ENCODE measurements at places on chromosomes 1 and 21.

- no peak for DNase-seq
Measured at GRCh38 chr1:194114288-194114687, 927.9 kb upstream of the B3GALT2 start.

GRCh38 chr21:20735257-20735656, 263.0 kb upstream of the NCAM2 start:
- DNase-seq: no peak

GRCh38 chr1:56688522-56689026, 43.5 kb downstream of the PRKAA2 start:
- DNase-seq: no peak

GRCh38 chr1:99677416-99677815, 31.5 kb downstream of the PALMD start:
- DNase-seq: no peak

- DNase-seq: no peak
Measured at GRCh38 chr1:237074371-237075117, 32.6 kb downstream of the RYR2 start.

DNA sequence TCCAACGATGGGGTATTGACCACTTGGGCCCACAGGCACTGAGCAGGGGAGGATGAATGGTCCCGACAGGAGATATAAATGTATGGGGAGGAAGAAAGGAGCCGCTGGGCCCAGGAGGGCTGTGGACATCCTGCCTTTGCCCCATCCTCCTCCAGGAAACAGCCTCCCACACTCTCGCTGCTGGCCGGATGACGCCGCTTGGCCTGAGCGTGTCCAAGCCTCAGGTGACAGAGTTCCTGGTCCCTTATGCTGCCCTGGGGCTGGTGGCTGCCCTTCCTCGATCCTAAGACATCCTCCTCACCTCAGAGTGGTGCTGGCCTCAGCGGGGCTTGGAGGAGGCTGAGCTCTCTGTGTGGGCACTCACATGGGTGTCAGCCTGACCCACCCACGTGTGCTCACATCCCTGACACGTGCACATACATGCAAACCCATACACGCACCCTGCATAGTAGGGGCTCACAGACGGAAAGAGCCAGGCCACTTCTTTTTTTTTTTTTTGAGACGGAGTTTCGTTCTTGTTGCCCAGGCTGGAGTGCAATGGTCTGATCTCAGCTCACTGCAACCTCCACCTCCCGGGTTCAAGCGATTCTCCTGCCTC, 5.9 kb upstream of the SERINC2 start:
- no peak for DNase-seq

DNA sequence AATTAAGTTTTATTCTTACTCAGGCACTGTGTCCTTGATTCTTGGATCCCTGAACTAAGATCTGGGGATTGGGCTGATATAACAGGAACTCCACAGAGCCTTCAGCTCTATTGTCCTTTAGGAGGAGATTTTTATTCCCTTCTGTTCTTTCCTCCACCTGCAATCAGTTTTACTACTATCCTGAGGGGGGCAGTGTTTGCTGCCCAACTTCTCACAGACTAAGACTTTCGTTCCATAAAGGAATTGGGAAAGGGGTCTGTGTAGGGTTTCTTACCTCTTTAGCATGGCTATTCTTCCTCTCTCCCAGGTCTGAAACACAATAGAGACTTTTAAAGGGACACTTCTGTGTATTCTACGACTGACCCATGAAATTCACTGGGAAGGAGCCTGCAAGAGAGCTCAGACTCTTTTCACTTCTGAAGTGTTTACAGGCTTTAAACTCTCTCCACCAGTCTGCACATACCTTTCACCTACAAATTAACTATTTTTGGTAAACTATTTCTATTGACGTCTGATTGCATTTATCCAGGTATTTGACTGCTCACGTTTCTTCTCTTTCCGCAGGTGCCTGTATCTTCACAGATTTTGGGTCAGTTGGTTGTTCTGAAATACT, 103.3 kb upstream of the DEPDC1 start:
- DNase-seq: no peak

DNA sequence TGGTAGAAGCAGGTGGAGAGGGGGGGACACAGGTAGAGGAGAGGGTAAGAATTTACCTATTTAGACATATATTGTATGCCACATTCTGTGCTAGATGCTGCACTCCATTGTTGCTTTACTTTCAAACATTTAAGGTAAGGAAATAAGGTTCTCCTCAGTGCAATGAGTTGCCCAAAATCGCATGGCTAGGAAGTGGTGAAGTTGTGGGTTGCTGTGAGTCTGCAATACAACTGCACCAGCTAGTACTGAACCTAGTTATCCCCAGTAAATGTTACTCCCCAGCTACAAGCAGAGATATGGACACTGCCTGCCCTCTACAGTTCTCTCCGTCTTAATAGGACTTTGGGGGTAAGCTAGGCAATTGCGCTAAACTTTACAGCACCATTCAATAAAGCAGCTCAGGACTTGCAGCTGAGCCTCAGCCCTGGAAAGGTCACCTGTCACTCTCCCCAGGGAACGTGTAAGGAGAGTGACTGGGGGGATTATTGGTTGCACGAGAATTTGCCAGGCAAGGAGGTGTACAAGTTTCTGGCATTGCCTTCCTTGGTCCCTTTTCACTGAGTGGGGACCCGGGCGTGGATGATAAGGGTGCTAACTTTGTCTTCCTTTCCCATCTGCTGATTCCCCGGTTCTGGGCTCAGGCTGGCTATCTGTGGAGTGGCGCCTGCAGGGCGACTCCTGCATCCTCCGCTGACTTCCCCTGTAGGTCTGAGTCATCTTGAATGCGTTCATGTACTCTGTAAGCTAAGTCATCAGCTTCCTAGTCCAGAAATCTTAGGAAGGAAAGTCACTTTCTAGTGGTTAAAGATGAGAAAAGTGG, 71.3 kb upstream of the CNTN2 start:
- DNase-seq: no peak

- DNase-seq: no peak
Measured at GRCh38 chr1:10575616-10576015, 100.9 kb downstream of the PEX14 start.

DNA sequence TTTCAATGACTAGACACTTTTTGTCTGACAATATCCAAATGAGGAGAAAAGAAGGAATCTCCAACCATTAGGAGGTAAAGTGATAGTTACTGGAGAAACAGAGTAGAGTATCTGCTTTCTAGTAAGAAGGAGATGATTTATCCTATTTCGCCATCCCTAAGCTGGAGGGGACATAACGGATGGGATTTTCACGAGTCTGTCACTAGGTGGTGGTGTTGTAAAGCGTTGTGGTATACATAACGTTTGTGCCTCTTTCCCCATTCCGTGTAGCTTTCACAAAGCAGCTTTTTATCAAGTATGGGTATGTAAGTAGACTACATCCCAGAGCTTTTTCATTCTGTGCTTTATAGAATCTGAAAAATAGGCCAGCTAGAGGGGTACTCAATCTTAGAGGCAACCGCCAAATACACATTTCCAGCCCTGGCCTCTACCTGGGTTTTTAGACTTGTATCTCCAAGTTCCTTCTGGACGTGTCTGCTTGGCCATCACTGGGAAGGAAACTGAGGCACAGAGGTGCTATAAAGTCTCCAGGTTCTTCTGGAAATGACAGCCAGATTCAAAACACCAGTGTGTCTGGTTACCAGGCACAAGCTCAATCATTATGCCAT, 33.3 kb upstream of the FAM3B start:
- no peak for DNase-seq

DNA sequence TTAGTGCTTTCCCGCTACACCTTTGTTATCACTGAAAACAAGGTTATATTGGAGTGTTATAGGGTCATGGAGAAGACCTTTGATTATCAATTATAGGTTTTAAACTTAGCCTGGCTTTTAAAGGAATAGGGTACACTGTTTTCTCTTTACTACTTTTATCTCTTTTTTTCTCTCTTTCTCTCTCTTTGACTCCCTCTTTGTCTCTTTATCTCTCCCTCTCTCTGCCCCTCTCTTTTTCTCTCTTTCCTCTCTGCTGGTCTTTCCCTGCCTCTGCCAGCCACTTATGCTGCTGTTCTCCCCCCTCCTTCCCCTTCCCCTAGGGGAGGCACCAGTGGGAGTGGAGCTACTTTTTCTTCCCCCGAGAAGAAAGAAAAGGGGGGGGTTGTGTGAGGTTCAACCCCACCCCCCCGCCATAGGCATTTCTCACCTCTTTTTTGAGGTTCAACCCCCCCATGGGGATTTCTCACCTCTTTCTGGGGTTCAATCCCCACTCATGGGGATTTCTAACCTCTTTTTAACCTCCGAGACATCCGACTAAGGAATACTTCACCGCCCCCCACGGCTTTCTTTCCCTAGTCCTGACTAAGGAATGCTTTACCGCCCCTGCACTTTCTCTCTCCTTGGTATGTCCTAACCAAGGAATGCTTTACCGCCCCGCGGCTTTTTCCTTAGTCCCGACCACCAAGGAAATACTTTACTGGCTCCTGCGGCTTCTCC, 17.2 kb upstream of the ZBTB8B start:
- no peak for DNase-seq

- no peak for DNase-seq
Measured at GRCh38 chr21:25890001-25890400, 155.2 kb downstream of the GABPA start.

DNA sequence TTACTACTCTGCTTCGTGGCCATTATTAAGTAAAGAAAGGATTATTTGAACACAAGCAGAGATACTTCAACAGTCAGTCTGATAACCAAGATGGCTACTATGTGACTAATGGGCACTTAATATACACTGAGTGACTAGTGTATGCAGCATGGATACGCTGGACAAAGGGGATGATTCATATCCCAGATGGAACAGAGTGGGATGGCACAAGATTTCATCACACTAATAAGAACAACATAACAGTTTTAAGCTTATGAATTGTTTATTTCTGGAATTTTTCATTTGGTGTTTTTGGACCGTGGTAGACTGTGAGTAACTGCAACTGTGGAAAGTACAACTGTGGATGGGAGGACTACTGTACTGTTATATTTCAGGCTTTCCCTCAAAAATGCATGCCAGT, 9.4 kb downstream of the ZCCHC17 start:
- no peak for DNase-seq

GRCh38 chr1:209455145-209455544, 128.4 kb upstream of the CAMK1G start:
- no peak for DNase-seq

DNA sequence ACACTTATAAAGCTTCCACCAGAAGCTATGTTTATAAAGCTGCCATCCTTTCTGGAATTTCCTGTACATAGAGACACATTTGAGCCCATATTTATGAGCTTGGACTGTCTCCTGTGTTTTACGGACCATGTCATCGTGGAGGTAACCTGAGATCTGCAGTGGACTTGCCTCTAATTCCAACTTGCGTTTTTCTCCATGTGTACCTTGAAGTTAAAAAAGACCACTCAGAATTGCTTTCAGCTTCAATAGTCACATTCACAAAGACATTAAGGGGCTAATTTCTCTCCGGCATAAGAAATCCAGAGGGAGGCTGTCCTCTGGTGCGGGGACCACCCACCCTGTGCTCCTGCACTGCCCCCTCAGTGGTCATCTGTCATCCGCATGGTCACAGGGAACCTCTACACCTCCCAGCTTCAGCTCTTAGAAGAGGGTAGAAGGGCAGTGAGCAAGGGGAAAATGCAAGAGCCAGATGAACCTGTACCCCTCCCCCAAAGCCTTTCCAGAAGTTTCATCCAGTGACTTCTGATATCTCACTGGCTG, 521.4 kb upstream of the CAMK1G start:
- no peak for DNase-seq

DNA sequence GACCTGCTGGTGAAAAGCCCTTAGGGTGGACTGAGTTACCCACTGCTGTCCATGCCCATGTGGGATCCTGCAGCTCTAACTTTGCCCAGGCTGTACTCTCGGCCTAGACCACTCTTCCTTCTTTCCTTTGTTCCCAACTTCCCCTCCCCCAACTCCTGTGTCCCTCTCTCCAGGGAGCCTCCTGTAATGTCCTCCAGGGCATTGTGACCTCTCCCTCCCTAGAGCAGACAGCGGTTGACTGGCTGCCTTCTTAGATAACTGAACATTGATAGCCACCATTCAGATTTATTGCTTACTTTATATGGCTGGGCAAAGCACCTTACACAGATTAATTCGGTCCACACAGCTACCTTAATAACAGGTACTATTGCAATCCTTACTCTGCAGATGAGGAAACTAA, 5.0 kb downstream of the RUNX1 start:
- DNase-seq: no peak

GRCh38 chr1:35931446-35932157, 697 bp downstream of the AGO3 start:
- DNase-seq: no peak

DNA sequence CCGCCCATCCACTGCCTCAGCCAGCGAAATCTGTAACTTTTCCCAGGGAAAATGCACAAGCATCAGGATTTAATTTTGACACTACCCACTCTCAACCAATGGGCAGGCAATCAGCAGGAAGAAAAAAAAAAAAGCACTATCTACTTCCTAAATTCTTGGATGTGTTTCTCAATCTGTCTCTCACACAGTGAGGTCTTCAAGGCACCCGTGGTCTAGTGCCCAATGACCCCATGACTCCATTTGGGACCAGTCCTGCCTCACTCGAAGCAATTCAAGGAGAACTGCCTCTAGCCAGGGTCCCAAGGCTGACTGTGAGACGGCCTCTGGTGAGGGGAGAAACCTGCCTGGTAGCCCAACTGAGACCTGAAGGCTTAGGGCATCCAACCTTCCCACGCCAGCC, 35.9 kb downstream of the CSF1 start:
- no peak for DNase-seq

DNA sequence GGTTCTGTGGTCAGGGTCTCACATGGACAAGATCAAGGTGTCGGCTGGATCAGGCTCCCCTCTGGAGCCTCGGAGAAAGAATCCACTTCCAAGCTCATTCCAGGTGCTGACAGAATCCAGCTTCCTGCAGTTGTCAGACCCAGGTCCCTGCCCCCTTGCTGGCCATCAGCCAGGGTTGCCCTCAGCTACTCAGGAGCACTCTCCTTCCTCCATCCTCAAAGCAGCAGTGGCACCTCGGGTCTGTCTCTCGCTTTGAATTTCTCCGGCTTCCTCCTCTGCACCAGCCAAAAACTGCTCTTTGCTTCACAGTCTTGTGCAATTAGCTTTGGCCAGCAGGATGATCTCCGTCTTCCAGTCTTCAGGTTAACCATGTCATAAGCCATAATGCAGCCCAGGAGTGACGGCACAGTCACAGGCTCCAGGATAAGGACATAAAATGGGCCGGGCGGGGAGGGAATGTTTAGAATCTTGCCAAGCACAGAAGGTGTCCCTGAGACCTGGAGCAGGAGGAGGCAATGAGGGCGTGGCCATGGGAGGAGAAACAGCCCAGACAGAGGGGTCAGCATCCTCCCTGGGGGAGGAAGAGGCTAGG, 79.4 kb upstream of the SLC25A33 start:
- DNase-seq: no peak

GRCh38 chr1:22494943-22495579, 43.4 kb downstream of the ZBTB40 start:
- DNase-seq: no peak

GRCh38 chr1:8892026-8892425, 13.5 kb upstream of the ENO1 start:
- DNase-seq: no peak

DNA sequence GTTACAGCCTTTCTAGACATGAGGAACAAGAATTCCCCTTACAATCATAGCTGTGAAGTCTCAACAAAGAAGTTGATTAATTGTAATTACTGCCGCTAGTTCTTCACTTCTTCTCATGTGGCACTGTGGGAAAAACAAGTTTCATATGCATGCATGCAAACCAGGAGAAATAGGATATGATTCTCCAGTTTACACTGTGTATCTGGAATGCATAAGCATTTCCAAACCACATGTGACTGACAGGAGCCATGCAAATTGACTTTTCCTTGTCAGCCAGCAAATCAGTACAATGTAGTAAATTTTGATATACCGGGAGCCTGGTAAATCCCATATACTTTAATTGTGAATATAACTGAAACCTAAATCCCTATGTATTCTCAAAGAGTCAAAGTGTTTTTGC, 279.3 kb downstream of the PAPPA2 start:
- DNase-seq: no peak

- DNase-seq: no peak
Measured at GRCh38 chr1:151577173-151577572, 34.7 kb upstream of the SNX27 start.

Data from activated naive CD4-positive, alpha-beta T cell (primary cell).